ENCODE measurements at places on chromosomes 12 and 14.

GRCh38 chr12:61355105-61355504 lies 905.1 kb upstream of the USP15 start:
- DNase-seq, result no peak

DNA sequence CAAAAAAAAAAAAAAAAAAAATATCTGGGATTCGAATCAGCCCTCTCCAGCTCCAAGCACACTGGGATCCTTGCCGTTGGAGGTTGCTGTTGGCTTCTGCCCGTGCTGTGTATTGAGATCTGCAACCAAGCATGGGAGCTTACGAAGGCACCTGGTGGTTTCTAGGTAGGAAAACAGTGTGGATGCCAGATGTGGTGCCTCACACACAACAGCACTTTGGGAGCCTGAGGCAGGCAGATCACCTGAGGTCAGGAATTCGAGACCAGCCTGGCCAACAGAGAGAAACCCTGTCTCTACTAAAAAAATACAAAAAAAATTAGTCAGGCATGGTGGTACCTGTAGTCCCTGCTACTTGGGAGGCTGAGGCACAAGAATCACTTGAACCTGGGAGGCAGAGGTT lies 47.4 kb downstream of the ATF7 start:
- DNase-seq, result no peak

DNA sequence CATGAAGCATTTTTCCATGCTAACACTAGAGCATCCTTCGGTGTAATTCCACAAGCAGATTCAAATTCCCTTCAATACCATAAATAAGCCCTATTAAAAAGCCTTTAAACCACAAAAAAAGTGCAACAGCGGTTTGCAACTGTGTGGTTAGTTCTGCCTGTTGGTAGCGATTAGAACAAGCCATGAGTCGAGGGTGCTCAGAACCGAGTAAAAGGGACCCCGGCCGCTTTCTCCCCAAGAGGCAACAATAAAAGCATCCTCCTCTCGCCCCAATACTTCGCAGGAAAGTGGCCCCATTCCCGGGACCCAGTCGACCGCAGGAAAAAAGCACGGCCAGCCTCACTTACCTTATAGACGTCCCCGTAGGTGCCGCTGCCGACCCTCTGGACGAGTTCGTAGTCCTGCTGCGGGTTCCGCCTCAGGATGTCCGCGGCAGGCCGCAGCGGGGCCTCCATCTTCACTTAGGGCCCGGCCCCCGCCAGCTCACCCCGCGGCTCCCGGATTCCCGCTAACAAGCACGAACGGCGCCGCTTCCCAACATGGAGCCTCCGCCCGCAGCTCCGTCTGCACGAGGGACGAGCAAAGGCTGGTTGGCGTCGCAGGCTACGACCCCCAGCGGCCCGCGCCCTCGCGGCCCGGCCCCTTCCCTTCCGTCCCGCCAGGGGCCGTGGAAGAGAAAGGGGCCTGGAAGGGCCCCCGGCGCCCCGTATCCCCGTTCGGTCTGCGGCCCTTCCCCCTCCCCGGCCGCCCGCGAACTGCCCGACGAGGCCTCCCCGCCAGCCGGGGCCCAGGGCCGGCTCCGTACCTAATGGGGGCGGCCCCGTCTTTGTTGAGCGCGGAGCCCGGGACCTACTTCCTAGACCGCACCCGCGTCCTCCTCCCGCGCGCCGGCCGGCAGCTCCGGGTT lies 521 bp downstream of the MAP4K5 start:
- no peak for DNase-seq

DNA sequence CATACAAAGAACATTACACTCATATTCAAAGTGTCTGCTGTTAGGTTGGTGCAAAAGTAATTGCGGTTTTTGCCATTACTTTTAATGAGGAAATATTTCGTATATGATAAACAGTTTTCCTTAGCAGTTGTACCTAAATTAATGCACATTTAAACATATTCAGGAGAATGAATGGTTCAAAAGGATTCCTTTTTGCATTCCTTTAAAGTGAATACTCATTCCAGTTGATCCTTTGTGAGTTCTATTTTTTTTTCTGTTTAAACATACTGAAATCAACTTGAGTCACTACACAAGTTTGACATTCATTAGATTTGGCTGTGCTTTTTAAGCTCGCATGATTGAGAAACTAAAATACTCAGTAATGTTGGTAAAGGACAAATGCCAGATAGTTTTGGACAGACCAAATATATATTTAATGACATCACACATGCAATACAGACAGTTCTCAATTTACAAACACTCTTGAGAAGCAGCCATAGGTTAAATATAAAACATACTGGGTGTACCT lies 13.8 kb upstream of the SLC38A2 start:
- DNase-seq, result peak; percentile 77

DNA sequence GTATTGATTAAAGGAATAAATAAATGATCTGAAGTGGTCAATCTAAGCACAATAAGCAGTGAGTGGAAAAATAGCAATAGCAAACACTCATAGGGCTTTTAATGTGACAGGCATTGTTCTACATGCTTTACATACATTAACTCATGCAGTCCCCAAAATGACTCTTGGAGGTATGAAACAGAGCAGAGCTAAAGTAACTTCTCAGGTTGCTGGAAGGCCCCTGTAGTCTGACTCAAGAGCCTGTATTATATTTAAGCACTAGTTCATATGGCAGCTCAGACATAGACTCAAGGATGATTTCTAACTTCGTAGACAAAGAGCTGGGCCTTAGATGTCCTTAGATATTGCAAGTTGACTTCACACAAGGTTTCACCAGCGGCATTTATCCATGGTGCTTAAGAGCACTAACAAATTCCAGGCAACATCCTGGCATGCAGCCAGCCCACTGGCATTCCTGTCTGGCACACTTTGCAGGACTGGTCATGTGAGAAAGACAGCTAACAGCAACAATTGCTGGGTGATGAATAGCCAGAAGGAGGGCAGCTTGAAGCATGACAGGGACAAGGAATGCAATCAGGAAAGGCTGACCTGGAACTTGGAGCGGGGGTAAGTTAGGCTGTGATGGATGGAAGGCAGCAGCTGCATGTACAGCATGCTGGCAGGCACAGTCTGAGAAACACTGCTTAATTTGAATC lies 22.9 kb upstream of the KTN1 start:
- DNase-seq, result peak; percentile 82

- peak; percentile 36 for DNase-seq
Measured at GRCh38 chr14:73888971-73889370, 2.3 kb downstream of the ZNF410 start.

GRCh38 chr12:130308393-130308792 lies 29.3 kb upstream of the PIWIL1 start:
- DNase-seq, result no peak

- no peak for DNase-seq
Measured at GRCh38 chr12:92363295-92364146, 217.9 kb upstream of the BTG1 start.

DNA sequence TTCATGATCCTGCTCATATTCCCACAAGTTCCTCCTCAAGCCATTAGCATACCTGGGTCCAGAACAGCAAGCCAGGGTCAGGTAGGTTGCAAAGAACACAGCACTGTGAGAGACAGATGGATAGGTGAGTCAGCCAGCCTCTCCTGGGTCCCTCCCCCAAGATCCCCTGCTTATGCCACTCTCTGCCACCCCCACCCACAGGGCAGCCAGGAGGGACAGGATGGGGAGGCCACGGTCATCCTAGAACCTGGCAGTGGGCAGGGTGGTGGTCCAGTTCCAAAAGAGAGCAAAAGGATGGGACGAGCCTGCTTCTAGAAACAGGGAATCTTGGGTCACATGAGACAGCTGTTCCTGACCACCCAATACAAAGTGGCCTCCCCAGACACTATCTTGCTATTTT lies 12.7 kb downstream of the FAIM2 start:
- no peak for DNase-seq

- no peak for DNase-seq
Measured at GRCh38 chr12:28086521-28087155, 103.6 kb upstream of the CCDC91 start.

DNA sequence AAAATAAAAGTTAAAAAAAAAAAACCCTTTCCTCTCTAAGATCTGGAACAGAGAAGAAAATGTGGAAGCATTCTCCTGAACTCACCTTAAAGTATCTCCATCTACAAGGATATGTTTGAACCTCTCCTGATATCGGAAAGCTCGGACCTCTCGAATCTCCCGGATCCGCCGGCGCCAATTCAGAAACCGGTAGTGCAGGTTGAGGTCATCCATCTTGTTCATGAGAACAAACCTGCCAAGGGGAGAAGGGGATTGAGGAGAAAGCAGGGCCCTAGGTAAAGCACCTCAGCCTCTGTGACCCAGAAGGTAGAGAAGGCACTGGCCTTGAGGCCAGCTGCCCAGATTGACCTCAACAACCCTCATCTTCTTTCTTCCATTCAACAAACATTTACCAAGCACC lies 2.2 kb downstream of the SPRYD3 start:
- no peak for DNase-seq

- DNase-seq, result no peak
Measured at GRCh38 chr12:52495389-52495788, 2.3 kb upstream of the KRT6A start.

DNA sequence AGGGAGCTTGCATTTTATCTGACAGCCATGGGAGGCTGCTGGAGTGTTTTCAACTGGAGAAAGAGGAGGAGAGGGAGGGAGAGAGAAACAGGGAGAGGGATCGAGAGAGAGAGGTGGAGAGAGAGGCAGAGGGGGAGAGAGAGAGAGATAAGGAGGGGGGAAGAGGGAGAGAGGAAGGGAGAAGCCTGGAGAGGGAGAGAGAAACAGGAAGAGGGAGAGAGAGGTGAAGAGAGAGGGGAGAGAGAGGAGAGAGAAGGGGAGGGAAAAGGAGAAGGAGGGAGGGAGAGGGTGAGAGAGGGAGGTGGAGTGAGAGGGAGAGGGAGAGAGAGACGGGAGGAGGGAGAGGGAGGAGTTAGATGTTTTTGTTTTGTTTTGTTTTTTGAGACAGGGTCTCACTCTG lies 45.6 kb downstream of the DNAH10 start:
- DNase-seq, result no peak

DNA sequence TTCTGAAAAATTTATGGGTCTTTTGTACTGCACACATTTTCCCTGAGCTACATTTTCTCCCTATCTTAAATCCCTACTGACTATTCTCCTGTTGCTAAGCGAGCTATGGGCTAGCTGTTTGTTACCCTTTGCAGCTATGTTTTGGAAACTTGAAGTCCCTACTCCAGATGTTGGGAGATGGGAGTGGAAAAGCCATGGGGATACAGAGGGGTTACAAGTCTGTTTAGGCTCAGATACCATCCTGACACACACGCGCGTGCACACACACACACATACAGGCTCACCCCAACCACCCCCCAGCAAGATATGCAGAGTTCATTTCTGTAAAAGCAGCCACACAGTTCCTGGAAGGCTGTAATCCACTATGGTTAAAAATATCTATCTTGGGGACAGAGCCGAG lies 15.8 kb downstream of the ATP5MC2 start:
- DNase-seq, result no peak

- no peak for DNase-seq
Measured at GRCh38 chr12:66163289-66163688, 6.5 kb downstream of the TMBIM4 start.

GRCh38 chr12:3086729-3087323 lies 9.6 kb downstream of the TSPAN9 start:
- DNase-seq, result no peak

GRCh38 chr12:56243731-56244181 lies 13.9 kb downstream of the SLC39A5 start:
- no peak for DNase-seq

- no peak for DNase-seq
Measured at GRCh38 chr12:10952645-10953044, 13.6 kb upstream of the TAS2R14 start.

DNA sequence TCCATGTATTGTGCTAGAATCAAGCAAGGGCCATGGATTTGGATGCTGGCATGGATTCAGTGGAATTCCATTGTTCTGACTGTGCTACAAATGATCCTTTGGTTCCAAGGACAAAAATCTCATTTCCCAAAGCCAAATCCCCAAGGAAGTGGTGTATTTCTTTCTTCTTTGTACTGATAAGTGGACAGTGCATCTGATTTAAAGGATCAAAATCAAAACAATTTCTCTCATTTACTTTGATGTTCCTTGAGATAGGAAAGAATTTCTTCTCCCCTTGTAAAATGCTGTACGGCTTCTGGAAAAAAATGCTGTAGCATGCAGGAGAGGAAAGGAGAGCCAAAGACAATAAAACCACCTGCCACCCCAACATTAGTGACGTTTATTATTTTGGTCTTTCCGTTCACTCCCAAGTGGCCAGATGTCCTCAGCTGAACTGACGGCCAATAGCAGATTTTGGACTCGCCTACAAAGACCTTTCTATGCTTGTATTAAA lies 185.7 kb downstream of the PRKD1 start:
- no peak for DNase-seq

- no peak for DNase-seq
Measured at GRCh38 chr12:112112409-112113133, 4.0 kb upstream of the NAA25 start.

- no peak for DNase-seq
Measured at GRCh38 chr12:104809706-104810385, 148.2 kb downstream of the SLC41A2 start.

- DNase-seq, result no peak
Measured at GRCh38 chr12:123071099-123071800, 79.6 kb downstream of the PITPNM2 start.

DNA sequence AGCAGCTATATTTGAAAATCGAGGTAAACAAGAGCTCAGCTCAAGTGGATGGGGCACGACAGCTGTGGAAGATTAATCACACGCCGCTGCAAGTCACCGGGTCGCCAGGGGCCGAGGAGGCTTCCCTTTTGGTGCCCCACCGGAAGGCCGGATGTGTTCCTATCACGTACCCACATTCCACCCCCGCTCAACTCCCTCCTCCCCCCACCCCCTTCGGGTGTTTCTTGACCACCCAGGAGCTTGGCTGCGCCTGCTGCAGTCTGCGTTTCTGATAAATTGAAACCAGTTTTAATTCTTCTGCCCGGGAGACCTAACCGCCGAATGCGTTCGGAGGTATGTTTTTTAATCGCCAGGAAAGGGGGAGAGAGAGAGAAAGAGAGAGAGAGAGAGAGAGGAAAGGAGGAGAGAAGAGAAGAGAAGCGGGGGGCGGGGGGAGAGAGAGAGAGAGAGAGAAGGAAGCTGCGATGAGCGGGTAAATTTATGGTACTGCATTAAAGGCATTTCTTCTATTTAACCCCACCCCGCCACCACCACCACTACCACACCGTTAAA lies 1.8 kb downstream of the SLC8A3 start:
- DNase-seq, result no peak

GRCh38 chr14:92486881-92487280 lies 26.7 kb upstream of the RIN3 start:
- DNase-seq, result no peak

GRCh38 chr12:1212526-1212925 lies 221.5 kb downstream of the ERC1 start:
- DNase-seq, result no peak

GRCh38 chr12:6871052-6871957 lies 1.8 kb downstream of the SPSB2 start:
- no peak for DNase-seq

- DNase-seq, result no peak
Measured at GRCh38 chr12:52298677-52299190, 7.4 kb upstream of the KRT81 start.

DNA sequence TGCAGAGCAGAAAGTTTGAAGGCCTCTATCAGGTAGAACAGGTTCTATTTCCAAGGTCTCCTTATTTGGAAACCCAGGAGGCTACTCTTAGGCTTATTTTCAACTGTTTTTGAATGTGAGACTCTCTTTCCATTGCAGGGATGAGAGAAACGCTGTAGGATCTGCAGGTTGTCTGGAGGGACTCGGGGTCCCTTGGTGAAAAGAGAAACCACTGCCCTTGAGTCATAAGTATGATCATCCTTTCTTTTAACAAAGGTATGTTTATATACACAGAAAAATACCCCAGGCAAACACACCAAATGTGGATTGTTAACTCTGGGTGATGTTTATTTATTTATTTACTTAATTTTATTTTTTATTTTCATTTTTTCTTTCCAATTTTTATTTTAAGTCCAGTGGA lies 57.8 kb upstream of the MAX start:
- DNase-seq, result no peak
